ENCODE measurements at places on chromosomes 4 and X.

GRCh38 chr4:168019019-168019651, 73.2 kb upstream of the ANXA10 start:
- DNase-seq, result no peak

DNA sequence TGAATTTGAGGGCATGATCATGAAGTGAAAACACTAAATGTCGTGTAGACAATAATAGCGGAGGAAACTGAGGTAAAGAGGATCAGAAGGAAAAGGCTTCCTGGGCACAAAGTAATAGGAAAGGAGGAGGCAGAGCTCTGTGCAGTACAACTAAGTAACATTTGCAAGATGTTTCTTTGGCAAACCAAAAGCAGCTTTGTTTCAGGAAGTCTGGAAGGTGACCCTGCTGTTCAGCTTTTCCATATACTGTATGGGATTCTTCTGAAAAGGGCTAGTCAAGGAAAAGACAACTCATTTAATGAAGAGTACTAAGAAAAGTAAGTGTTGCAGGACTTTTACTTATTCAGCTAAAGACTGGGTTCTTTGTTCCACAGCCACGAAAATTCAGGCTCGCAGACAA, 463.1 kb downstream of the PCDH7 start:
- no peak for DNase-seq

DNA sequence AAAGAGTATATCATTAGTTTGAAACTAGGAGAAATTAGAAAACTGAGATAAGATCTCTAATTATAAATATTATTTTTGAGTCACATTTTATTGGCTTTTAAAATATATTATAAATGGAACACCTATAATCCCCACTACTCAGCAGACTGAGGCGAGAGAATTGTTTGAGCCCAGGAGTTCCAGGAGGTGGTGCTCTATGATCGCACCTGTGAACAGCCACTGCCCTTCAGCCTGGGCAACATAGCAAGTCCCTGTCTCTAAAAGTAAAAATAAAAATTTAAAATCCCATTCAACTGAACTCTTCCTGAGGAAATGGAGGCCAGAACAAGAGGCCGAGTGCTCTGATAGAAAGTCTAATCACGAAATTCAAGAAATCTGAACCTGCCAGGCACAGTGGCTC, 6.3 kb upstream of the C4orf36 start:
- DNase-seq, result no peak

GRCh38 chrX:110759785-110760184, 35.8 kb downstream of the CHRDL1 start:
- no peak for DNase-seq

DNA sequence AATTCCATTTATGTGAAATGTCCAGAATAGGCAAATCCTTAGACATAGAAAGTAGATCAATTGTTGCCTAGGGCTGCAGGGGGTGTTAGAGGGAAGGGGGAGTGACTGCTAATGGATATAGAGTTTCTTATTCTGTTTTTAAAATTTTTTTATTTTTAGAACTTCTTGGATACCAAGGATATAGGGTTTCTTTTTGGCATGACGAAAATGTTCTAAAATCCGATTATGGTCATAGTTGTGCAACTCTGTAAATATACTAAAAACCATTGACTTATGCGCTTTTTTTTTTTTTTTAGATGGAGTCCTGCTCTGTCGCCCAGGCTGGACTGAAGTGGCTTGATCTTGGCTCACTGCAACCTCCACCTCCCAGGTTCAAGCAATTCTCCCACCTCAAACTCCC, 125.2 kb upstream of the USP9X start:
- DNase-seq, result no peak

- DNase-seq, result peak; percentile 38
Observed at GRCh38 chr4:150006197-150006596, 72.0 kb upstream of the DCLK2 start.

GRCh38 chr4:48138511-48138910, 4.5 kb upstream of the TXK start:
- no peak for DNase-seq

DNA sequence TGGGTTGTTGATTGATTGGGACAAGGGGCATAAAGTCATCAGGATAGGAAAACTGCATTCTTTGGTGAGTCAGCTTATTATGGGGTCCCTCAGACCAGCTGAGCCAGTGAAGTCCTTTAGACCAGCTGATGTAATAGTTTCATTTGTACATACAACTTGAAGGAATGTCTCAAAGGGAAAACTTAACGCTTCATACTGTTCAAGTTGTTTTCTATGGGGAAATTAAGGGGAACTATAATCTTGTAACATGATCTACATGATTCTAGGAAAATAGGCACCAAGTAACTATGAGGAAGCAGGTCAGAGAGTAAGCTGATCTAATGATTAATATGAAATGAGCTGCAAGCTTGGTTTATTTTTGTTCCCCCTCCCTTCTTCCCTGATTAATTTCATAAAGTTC, 175.1 kb upstream of the GRID2 start:
- no peak for DNase-seq

DNA sequence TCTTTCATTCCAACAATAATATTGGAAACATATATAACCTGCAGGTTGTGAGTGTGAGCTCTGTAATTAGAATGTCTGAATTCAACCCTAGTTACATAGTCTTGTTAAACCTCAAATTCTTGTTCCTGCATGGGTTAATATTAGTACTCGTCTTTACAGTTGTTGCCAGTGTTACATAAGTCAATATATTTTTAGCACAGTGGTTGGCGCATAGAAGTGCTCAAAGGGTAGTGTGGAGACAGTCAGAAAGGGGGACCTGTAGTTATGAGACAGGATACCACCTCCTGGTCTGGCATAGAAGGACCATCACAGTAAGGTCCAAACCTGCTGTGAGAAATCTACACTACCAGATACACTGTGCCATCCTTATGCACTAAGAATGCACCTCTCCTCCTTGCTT, 1045.9 kb upstream of the SLIT2 start:
- DNase-seq, result no peak

DNA sequence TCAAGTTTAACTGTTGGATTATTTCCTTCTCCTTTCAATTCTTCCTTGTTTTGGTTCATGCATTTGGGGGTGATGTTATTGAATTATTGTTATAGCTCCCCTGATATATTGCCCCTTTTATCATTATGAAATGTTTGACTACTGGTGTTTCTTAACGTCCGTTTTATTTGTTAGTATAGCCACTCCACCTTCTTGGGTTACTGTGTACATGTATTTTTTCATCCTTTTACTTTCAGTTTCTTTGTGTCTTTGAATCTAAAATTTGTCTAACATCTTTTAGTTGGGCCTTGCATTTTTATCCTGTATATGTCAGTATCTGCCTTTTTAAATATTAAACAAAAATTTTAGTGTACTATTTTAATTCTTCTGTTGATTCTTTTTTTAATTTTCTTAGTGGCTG, 88.7 kb downstream of the TNIP2 start:
- DNase-seq, result no peak

DNA sequence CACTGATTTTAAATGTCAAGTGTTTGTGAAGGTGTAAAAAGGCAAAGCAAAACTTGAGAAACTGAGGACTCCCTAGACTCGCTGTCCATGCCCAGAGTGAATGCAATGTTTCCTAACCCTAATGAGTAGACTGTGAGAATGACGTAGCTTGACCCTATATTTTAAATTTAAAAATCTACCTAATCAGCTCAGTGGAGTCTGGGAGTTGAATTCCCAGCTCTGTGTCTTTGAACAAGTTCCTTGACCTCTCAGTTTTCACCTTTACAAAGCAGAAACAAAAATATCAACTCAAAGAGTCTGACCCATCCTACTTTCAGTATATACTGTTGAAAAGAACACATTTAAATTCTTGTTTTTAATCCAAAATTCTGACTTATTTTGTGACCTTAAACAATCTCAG, 2.3 kb downstream of the FGA start:
- no peak for DNase-seq

- DNase-seq, result no peak
Observed at GRCh38 chr4:875818-876423, 50.0 kb upstream of the CPLX1 start.

DNA sequence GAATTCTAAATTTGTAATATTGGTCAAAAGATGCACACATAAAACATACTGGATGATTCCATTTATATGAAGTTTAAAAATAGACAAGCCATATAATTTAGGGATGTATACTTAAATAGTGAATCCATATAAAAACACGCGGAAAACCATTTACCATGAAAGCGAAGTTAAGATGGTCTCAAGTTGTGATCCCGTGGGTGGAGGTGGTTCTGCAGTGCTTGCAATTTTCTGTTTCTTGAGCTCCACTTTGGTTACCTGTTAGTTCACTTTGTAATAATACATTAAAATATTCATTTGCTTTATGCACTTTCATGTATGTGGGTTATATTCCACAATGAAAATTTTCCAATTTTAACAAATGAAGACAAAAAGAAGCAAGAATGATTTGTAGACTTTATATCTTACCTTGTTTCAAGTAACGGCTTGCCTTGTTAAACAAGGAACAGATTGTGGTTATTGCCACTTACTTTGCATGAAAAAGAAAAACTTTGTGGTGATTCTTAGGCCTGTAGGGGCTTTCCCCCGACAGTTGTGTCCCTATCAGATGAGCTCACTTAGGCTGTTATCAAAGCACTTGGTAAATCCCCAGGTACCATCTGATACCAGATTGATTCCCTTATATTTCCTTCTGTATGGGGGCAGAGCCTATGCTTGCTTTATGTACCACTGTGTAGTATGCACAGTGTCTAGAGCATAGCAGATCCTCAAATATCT, 12.2 kb downstream of the UCP1 start:
- no peak for DNase-seq

DNA sequence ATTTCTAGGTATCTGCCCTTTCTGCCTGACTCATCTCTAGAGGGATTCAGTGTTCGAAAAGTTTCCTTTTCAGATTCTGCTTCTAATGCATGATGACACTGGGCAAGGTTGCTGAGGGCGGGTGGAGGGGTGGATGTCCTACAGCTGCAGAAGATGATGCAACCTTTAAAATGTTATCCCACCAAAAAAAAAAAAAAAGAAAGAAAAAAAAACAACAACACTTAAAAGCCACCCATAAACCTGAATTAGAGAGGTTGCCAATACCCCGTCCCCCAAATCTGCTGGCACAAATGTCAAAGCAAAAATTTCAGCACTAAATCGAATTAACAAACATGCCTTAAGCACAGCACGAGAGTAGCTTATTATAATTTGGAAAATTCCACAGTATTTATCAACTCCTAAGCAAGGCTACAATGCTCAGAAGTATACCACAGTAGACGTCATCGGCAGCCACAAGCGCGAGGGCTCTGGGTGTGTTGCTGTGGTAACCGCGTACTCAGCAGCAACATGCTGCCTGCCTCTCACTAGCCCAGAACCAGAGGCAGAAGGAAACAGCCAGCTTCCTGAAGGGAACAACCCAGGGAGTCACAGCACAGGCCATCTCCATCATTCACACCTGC, 167.5 kb upstream of the MAP3K15 start:
- DNase-seq, result peak; percentile 67

DNA sequence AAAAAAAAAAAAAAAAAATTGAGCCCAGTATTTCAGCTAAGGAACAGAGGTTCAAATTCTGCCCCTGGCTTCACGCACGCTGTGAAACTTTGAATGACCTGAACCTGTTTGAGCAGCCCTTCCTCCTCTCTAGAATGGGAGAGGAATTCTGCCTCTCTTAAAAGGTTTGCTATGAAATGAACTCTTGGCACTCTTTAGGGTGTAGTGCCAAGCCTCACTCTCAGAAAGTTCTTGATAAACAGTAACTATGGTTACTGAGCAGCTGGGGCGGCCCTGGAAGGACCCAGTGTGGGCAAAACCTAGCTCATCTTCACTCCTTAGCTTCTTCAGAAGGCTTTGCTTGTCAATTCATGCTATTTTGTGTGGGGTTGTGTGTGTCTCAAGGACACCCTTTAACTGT, 73.7 kb downstream of the GEMIN8 start:
- no peak for DNase-seq

DNA sequence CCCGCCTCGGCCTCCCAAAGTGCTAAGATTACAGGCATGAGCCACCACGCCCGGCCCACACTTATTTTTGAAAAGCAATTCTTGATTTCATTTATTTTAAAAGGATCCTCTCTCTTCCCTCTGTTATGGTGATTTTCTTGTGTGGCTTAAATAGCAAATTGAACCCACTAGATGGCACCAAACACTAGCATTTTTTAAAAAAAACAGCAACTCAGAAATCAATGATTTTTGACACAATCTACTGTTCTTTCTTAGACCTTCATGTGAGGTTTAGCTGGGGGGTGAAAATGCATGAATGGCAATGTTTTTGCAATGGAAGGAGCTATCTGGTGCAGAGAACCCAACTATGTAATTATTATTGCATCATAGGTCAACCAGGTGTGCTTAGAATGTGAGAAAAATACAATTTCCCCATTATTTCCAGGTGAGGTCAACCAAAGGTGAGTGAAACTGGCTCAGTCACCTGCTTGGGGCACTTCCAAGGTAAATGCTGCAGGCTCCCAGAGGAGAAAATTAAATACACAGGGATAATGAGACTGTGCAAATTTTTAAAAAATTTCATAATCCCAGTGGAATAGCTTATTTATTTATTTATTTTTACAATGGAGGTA, 226.7 kb upstream of the PRKX start:
- DNase-seq, result peak; percentile 64

DNA sequence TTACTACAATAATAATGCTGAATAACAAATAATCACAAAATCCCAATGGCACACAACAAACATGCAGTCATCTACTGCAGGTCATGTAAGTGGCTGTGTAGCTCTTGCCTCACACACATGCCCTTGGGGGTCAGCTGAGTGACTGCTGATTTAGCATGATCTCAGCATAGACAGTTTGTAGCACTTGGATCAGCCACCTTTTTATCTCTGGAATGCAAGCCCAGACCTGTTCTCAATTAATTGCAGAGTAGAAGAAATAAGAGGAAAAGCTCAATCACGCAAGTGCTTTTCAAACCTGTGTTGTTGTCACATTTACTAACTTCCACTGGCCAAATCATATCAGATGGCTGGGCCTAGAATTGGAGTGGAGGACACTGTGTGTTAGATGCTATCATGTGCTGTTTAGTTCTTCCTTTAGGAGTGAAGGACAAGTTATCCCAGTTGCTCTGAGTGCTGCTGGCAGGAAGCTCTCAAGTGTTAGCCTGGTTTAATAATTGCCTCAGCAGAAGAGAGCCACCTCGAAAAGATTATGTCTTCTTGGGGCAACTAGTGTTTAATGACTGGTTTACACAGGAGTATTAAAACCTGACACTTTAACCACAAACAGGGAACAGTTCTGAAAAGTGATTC, 128.3 kb upstream of the EPHA5 start:
- no peak for DNase-seq

DNA sequence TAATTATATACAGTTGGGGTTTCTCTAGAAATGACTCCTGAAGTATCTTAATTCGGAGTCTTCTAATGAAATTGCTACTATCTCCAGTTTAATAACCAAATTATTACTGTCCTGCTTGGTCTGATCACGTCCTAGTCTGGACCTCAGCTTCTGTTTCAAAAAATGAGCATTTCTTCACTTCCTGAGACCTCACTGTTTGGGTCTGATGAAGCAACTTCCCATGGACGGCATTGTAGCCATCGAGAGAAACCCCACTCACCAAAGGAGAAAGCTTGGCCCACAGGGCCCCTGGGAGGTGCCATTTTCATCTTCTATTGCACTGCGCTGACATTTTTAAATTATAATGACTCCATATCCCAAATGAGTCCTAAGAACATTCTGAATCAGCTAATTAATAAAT, 178.0 kb downstream of the MGST2 start:
- DNase-seq, result no peak
